Hepatocyte (in vitro differentiated cells): ENCODE measurements at places on chromosomes 5 and 9. TPM values are rescaled to one million over a fixed set of nuclear protein-coding genes. Genes with fewer than 3 reads are reported as not detected.
A peak's percentile ranks its signal among the peaks of the same experiment; 100 is the strongest.

Gene ZNF474
- 0.43 and 1.9 TPM in 2 replicates for total RNA-seq

- H3K4me1 ChIP-seq, result peaks cover 3% of the 10 kb centered on the region
- peaks cover 10% of the 10 kb centered on the region for H3K27me3 ChIP-seq
- DNase-seq, result peak; percentile 90
- no peak overlapping the region for H3K4me3 ChIP-seq
Measured at GRCh38 chr9:17810728-17811571, 232.1 kb downstream of the SH3GL2 start.

Gene PFDN1
- 84.1 and 86.1 TPM in 2 replicates for total RNA-seq

Gene FCN2
- total RNA-seq, result not detected in 2 replicates

Gene ORM1
- total RNA-seq, result 397 and 472 TPM in 2 replicates

Gene GPSM1
- 25.5 and 27.3 TPM in 2 replicates for total RNA-seq

Gene AJM1
- 2.0 and 3.0 TPM in 2 replicates for total RNA-seq

Gene CEMIP2
- total RNA-seq, result 94.2 and 100 TPM in 2 replicates

GRCh38 chr9:108603141-108603540, 252.6 kb downstream of the ACTL7B start:
- no peaks in the 10 kb centered on the region for H3K36me3 ChIP-seq
- peak; percentile 10 for DNase-seq
- no peak overlapping the region for H3K4me3 ChIP-seq
- H3K27ac ChIP-seq, result no peak overlapping the region
- no peaks in the 10 kb centered on the region for H3K27me3 ChIP-seq

- H3K4me3 ChIP-seq, result no peak overlapping the region
- DNase-seq, result no peak
- no peaks in the 10 kb centered on the region for H3K27me3 ChIP-seq
- no peaks in the 10 kb centered on the region for H3K4me1 ChIP-seq
- no peak overlapping the region for H3K27ac ChIP-seq
Measured at GRCh38 chr5:126965061-126965475, 65.3 kb downstream of the MARCHF3 start.

- H3K36me3 ChIP-seq, result no peaks in the 10 kb centered on the region
- H3K27me3 ChIP-seq, result no peaks in the 10 kb centered on the region
- H3K4me3 ChIP-seq, result no peak overlapping the region
- peak; percentile 29 for DNase-seq
- H3K27ac ChIP-seq, result peak overlapping the region; percentile 77
- H3K4me1 ChIP-seq, result peaks cover 38% of the 10 kb centered on the region
Measured at GRCh38 chr5:135710045-135710675, 124.3 kb upstream of the SLC25A48 start.

DNA sequence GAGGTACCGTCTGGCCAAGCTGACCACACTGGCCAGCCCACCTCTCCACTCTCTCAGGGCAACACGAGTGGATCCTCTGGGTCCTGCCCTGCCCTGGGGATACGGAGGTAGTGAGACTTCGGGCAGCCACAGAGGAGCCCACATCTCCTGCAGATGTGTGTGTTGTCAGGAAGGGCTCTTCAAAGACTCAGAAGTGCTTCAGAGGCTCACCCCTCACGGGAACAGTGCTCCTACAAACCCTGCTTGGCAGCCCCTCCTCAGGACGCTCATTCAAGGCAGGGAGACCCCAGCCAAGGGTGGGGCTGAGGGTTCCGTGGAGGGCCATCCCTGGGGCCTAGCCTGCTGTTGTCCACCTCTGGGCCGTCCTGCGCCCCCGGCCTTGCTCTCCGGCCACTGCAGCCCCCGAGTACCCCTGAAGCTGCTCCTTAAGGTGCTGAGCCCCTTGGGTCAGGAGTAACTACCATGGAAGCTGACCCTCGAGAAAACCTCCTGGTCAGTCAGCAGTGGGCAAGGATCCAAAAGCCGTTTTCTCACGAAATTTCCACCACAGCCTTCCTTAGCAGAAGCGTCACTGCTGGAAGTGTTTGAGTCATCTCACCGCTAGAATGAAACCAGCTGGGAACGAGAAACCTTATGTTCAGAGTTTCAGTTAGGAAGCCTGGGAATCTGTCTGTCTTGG, 23.2 kb upstream of the LRRC14B start:
- H3K27me3 ChIP-seq, result no peaks in the 10 kb centered on the region
- DNase-seq, result peak; percentile 36
- no peaks in the 10 kb centered on the region for H3K4me1 ChIP-seq
- no peak overlapping the region for H3K4me3 ChIP-seq

- peak; percentile 78 for DNase-seq
- H3K36me3 ChIP-seq, result no peaks in the 10 kb centered on the region
- peak overlapping the region; percentile 83 for H3K27ac ChIP-seq
- peaks cover 26% of the 10 kb centered on the region for H3K4me1 ChIP-seq
- H3K27me3 ChIP-seq, result peaks cover 10% of the 10 kb centered on the region
Measured at GRCh38 chr5:174735498-174736330, 11.3 kb downstream of the MSX2 start.

DNA sequence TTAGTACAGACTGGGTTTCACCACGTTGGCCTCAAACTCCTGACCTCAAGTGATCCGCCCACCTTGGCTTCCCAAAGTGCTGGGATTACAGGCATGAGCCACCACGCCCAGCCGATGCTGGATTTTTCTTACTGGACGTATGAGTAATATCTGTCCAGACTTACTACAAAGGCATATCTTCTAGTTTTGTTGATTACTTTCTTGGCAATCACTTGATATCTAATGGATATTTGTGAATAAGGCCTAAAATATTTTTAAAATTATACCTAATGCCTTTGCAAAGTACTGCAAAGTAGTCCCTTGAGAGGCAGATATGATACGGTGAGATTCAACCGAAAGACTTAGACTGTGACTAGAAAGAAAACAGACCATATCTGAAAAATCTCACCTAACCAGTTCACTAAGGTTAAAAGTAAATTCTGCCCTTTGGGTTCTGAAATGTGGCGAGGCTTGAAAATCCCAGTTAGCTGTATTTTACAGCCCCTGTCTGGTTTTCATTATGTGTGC, 152.1 kb downstream of the GNAQ start:
- H3K27me3 ChIP-seq, result no peaks in the 10 kb centered on the region
- H3K27ac ChIP-seq, result peak overlapping the region; percentile 66
- no peak for DNase-seq
- no peaks in the 10 kb centered on the region for H3K36me3 ChIP-seq
- no peak overlapping the region for H3K4me3 ChIP-seq

DNA sequence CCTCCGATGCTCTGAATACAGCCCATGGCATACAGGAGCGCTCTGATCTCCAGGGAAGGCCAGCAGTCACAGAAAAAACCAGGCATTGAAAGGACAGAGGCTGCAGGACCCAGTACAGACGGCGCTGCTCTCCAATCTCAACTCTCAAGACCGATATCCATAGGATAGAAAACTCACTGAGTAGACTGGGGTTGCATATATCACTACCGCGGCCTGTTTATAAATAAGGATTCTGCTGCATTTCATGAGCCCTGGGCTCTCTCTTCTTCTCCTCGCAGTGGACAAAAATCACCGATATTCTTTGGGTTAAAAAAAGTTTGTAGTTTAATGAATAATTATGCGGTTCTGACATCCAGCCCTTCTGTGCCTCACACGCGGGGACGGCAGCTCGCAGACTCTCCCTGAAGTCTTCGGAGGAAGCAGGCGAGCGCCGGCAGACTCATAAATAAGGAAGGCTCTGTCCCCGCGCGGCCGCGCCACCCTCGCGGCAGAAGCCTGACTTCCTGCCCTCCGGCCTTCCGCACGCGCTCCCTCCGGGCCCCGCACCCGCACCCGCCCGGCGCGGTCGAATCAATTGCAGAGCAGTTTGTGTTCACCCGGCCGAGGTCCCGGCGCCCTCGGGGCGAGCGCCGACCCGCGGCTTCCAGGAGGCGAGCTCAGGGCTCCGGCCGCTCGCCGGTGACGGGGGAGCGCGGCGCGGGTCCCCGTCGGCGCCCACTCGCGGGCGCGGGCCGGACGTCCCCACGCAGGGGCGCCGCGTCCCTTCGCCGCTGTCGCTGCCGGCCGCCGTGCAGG, at the start of gene FAM78A:
TSS of gene FAM78A (minus strand) at position 417 of the 795 bp plus-strand sequence. CDS start at position 86, 331 bp downstream.
- peak; percentile 35 for DNase-seq
- H3K4me1 ChIP-seq, result peaks cover 4% of the 10 kb centered on the region
- no peaks in the 10 kb centered on the region for H3K36me3 ChIP-seq

Gene KIF12
- total RNA-seq, result 31.9 and 39.9 TPM in 2 replicates

GRCh38 chr5:12805165-12805698, 901.0 kb upstream of the CTNND2 start:
- no peak for DNase-seq
- no peaks in the 10 kb centered on the region for H3K27me3 ChIP-seq
- H3K4me3 ChIP-seq, result no peak overlapping the region
- H3K27ac ChIP-seq, result no peak overlapping the region
- H3K4me1 ChIP-seq, result no peaks in the 10 kb centered on the region

- no peak overlapping the region for H3K4me3 ChIP-seq
- no peaks in the 10 kb centered on the region for H3K27me3 ChIP-seq
- DNase-seq, result peak; percentile 89
- H3K4me1 ChIP-seq, result peaks cover 11% of the 10 kb centered on the region
Measured at GRCh38 chr5:136082390-136083193, 50.1 kb upstream of the SMAD5 start.

DNA sequence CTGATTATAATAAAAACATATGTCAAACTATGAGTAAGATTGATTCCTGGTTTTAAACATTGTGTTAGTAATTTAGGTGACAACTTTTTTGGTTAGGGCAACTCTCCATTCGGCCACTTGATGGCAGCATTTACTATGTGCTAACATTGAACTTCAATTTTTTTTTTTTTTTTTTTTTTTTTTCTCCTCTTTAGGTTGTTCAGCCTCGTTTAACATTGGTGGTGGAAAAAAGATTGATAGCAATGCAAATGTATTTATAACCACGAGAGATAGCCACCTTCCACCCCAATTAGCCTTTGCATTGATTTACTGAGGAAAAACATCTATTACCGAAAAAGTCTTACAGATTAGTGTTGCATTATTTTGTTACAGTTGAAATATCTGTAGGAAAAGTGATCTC, 159.1 kb downstream of the CSNK1G3 start:
- no peak overlapping the region for H3K4me3 ChIP-seq
- no peak overlapping the region for H3K27ac ChIP-seq
- peak; percentile 70 for DNase-seq
- H3K36me3 ChIP-seq, result no peaks in the 10 kb centered on the region
- no peaks in the 10 kb centered on the region for H3K27me3 ChIP-seq

DNA sequence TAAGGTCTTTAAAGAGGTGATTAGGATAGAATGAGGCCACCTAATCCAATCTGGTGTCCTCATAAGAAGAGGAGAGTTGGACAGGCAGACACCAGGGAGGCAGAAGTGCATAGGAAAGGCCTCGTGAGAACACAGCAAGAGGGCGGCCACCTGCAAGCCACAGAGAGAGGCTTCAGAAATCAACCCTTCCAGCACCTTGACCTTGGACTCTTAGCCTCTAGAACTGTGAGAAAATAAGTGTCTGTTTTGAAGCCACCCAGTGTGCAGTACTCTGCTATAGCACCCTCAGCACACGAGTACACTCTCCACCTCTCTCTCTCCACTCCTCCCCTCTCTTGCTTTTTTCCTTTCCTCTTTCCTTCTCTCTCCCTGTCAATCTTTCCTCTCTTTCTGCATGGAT, 26.8 kb downstream of the NIPAL4 start:
- no peak for DNase-seq
- H3K27me3 ChIP-seq, result no peaks in the 10 kb centered on the region
- H3K36me3 ChIP-seq, result no peaks in the 10 kb centered on the region

- no peaks in the 10 kb centered on the region for H3K27me3 ChIP-seq
- H3K4me1 ChIP-seq, result no peaks in the 10 kb centered on the region
- no peaks in the 10 kb centered on the region for H3K36me3 ChIP-seq
- no peak overlapping the region for H3K27ac ChIP-seq
Measured at GRCh38 chr9:96014078-96014477, 138.6 kb downstream of the ERCC6L2 start.

Gene SHC3
- 1.4 and 1.8 TPM in 2 replicates for total RNA-seq

DNA sequence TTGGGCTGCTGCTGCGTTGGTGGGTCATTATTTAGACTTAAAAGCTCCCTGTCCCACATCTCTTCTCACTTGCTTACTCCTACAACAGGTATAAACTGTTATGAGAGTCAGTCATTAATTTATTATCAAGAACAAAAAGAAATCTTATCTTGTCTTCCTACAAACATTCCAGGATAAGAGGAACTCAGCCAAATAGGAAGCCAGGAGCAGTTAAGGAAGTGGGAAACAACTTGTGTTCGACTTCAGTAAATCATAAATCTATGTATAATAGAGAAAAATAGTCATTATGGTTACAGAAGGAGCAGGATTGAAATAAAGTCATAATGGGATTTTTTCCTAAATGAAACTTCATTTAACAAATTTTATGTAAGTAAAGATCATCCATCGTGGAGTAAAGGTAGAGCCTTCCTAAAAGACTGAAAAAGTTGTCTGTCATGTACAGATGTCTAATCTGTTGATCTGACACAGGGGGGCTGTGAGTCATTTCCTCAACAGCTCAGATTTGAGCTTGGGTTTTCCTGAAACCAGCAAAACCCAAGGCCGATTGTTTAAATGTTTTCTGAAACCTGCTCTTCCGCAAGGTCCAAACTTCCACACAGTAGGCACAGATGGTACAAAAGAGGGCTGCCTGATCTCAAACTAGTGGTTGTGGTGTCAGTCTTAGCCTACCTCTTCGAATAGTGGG, 25.3 kb upstream of the LRRTM2 start:
- H3K4me1 ChIP-seq, result no peaks in the 10 kb centered on the region
- no peaks in the 10 kb centered on the region for H3K36me3 ChIP-seq
- no peak overlapping the region for H3K4me3 ChIP-seq
- no peaks in the 10 kb centered on the region for H3K27me3 ChIP-seq

Gene FAT2
- 0.40 and 0.72 TPM in 2 replicates for total RNA-seq

DNA sequence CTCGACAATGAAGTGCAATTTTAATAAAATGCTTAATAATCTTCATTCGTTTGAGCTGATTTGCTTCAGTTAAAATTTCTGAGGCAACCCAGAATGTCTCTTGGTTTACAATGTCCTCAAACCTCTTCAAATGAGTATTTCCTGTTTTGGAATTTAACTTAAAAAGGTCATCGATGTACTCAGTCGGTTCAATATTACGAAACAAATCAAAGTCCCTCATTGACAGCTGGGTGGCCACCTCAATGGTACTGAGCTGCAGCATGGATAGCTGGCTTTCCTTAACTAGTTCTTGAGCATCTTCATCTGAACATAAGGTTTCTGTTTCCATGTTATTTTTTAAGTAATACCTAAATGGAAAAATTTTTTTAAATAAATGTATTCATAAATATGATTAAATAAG, 173.3 kb downstream of the RAPGEF6 start:
- no peak overlapping the region for H3K4me3 ChIP-seq
- no peak overlapping the region for H3K27ac ChIP-seq
- H3K36me3 ChIP-seq, result no peaks in the 10 kb centered on the region
- no peak for DNase-seq
- no peaks in the 10 kb centered on the region for H3K27me3 ChIP-seq

DNA sequence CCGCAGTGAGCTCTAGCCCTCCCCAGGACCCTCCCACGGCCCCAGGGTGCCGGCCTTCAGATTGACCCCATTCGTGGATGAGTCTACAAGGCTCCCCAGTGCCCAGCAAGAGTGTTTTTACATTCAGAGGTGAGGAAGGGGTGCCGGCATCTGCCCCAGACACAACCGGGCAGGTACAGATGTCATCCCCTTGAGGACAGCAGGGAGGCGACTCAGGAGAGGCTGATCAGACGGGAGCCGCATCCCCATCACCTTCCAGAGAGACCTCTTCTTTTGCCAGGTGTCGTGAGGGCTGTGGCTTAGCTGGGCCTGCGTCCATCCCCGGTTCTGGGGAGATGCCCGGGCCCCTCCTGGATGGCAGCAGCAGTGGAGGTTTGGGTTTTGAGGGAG, 4.3 kb upstream of the LRRC14B start:
- H3K36me3 ChIP-seq, result no peaks in the 10 kb centered on the region
- H3K27ac ChIP-seq, result no peak overlapping the region
- DNase-seq, result no peak
- H3K27me3 ChIP-seq, result no peaks in the 10 kb centered on the region
- no peak overlapping the region for H3K4me3 ChIP-seq
- no peaks in the 10 kb centered on the region for H3K4me1 ChIP-seq
